Glutamatergic neuron (in vitro differentiated cells): ENCODE measurements at places on chromosomes 3 and 15. TPM values are rescaled to one million over a fixed set of nuclear protein-coding genes. Genes with fewer than 3 reads are reported as not detected.

DNA sequence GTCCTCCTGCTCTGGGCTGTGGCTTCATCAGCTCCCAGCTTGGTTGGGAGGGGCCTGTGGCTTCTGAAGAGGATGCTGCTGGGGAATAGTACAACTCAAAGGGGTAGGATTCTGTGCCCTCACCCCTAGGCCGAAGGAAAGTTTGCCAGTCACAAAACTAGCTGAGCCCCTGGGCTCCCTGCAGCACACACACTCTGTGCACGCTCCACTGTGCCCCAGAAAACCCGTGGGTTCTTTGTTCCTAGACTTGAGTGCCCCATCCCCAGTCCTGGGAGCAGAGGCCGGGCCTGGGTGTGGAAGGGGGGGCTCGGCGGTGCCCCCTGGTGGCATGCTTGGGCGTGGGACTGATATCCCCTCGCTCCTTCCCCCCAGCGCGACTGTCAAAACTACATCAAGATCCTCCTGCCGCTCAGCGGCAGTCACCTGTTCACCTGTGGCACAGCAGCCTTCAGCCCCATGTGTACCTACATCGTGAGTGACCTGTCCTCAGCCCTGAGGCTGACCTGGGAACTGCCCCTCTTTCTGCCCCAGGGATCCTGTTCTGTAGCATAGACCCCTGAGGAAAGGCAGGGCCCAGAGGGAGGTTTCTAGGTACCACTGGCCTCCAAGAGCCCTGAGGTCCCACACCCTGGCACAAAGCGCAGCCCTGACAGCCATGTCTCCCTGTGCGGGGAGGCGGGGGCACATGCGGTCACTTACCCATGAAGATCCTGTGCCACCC lies 14.2 kb downstream of the CIB1 start:
- peaks cover 4% of the 10 kb centered on the region for H3K27me3 ChIP-seq
- peaks cover 19% of the 10 kb centered on the region for H3K4me1 ChIP-seq
- H3K4me3 ChIP-seq: no peak overlapping the region
- no peaks in the 10 kb centered on the region for H3K36me3 ChIP-seq

Gene AADAC
- not detected for total RNA-seq

- H3K27ac ChIP-seq: no peak overlapping the region
- no peaks in the 10 kb centered on the region for H3K36me3 ChIP-seq
- no peak for DNase-seq
Observed at GRCh38 chr3:14424711-14425580, 22.5 kb downstream of the SLC6A6 start.

DNA sequence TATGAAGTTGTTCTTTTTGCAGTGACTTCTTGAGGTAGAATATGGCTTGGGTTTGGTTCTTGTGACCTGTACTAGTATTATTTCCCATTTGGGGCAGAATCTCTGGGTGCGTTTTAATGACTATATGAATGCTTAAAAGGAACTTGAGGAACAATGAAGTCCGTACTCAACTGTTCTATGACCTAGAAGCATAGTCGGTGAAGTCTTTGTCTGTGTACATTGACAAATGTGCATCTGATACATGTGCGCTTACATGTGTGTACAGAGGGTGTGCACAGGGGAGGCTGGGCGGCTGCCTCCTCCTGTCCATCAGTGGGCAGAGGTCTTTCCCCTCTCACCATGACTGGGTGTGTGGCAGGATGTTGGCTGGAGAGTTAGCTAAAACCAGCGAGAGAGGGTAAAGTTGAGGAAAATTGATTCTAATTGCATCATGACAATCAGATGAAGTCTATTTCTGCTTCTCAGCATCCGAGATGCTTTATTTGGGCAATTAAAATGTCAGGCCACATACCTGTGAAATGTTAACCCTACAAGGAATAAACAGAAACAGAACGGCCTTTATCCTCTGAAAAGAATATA lies 1.0 kb upstream of the NR2F2 start:
- H3K27me3 ChIP-seq: peaks cover 44% of the 10 kb centered on the region
- peak overlapping the region; percentile 86 for H3K4me3 ChIP-seq
- H3K4me1 ChIP-seq: peaks cover 9% of the 10 kb centered on the region
- DNase-seq: no peak
- no peaks in the 10 kb centered on the region for H3K36me3 ChIP-seq

Gene PRSS50
- total RNA-seq: not detected

DNA sequence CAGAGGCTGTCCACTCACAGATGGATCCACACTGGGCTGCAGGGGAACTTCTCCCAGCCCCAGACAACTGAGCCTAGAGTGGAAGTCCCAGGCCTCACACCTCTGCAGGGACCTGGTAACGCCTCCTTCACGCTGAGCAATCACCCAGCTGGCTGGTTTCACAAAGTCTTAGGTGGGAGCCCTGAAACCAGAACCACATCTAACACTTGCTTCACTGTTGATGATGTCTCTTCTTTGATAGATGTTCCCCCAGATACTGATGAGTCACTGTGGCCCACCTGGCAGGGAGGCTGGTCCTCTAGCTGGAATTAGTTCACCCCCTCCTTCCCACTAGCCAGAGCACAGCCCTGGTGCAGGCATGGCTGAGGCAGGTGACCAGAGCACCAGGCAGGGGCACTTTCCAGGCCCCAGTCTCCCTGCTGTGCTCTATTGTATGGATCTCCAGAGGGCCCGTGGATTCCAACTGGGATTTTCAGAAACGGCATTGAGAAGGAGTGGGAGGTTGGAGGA lies 33.5 kb downstream of the MYL3 start:
- no peak for DNase-seq
- H3K4me3 ChIP-seq: no peak overlapping the region
- H3K27ac ChIP-seq: no peak overlapping the region
- peaks cover 2% of the 10 kb centered on the region for H3K27me3 ChIP-seq

Gene IMPG2
- total RNA-seq: 2.4 TPM

GRCh38 chr3:196969660-196970546 lies 1.3 kb upstream of the PIGZ start:
- peaks cover 30% of the 10 kb centered on the region for H3K27me3 ChIP-seq
- H3K4me1 ChIP-seq: peaks cover 2% of the 10 kb centered on the region
- H3K27ac ChIP-seq: peak overlapping the region; percentile 55
- peak; percentile 81 for DNase-seq
- H3K4me3 ChIP-seq: peak overlapping the region; percentile 69

DNA sequence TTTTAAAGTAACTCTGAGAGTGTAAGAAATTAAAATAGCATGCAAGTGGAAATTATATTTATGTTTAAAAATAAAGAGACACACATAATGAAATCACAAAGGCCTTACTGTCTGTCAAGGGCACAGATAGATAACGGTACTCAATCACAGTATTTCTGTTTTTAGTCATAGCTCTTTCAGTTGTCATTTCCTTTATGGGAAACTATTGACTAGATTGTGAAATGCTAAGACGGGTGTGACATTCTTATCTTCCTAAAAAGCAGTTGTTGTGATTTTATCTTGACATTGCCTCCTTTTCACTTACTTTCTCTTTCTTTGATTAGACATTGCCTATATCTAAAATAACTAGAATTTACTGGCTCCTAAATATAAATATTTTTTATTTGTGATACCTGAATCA lies 100.1 kb upstream of the PLSCR5 start:
- no peaks in the 10 kb centered on the region for H3K36me3 ChIP-seq
- no peaks in the 10 kb centered on the region for H3K4me1 ChIP-seq
- no peak overlapping the region for H3K4me3 ChIP-seq

- no peak overlapping the region for H3K27ac ChIP-seq
- H3K4me3 ChIP-seq: no peak overlapping the region
- peaks cover 8% of the 10 kb centered on the region for H3K4me1 ChIP-seq
- no peak for DNase-seq
Observed at GRCh38 chr3:64766440-64766839, 78.6 kb upstream of the ADAMTS9 start.

Gene CCR3
- not detected for total RNA-seq

DNA sequence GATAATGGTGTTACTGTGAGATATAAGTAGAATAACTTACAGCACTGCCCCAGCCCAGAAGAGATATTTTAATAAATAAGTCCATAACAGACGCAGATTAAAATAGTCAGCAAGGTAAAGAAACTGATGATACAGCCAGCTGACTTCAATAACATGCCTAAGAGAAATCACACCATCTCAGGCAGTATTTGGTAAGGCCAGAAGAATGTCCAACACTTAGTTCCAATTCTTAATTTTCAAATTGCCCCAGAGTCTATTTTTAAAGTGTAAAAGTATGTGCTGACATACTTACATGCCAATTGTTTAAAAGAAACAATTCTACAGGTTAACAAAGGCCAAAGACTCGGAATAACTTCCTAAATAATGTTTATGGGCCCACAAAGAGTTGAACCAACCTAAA lies 1.6 kb downstream of the GNB4 start:
- peaks cover 3% of the 10 kb centered on the region for H3K4me1 ChIP-seq
- DNase-seq: no peak
- H3K27ac ChIP-seq: no peak overlapping the region
- H3K4me3 ChIP-seq: no peak overlapping the region

GRCh38 chr3:64617610-64618009 lies 70.2 kb downstream of the ADAMTS9 start:
- no peak overlapping the region for H3K4me3 ChIP-seq
- H3K4me1 ChIP-seq: peaks cover 9% of the 10 kb centered on the region
- H3K27me3 ChIP-seq: no peaks in the 10 kb centered on the region
- no peak overlapping the region for H3K27ac ChIP-seq
- no peak for DNase-seq

Gene GHSR
- total RNA-seq: not detected

GRCh38 chr3:188829130-188829529 lies 342.6 kb upstream of the TPRG1 start:
- H3K27ac ChIP-seq: no peak overlapping the region
- DNase-seq: no peak
- no peak overlapping the region for H3K4me3 ChIP-seq
- peaks cover 4% of the 10 kb centered on the region for H3K27me3 ChIP-seq
- H3K36me3 ChIP-seq: no peaks in the 10 kb centered on the region

DNA sequence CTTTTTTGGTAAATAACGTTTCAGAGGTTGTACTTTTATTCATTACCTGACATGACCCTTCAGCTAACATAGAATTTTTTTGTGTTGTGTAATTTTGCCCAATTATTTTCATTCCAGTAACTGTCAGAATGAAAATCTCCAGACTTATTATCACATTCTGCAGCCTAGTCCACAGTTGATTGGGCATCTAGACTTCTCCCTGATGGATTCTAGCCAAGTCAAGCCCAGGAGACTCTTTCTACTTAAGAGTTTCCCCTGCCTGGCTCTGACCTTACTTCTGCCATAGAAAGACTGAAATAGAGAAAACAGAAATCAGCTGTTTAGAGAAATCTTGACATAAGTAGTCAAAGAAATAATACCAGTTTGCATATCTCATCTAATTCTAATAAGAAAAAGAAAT lies 82.9 kb upstream of the CDAN1 start:
- no peak for DNase-seq
- peaks cover 2% of the 10 kb centered on the region for H3K4me1 ChIP-seq
- H3K27ac ChIP-seq: no peak overlapping the region
- H3K36me3 ChIP-seq: no peaks in the 10 kb centered on the region

GRCh38 chr3:106130384-106131198 lies 261.8 kb upstream of the CBLB start:
- peaks cover 19% of the 10 kb centered on the region for H3K4me1 ChIP-seq
- H3K36me3 ChIP-seq: no peaks in the 10 kb centered on the region
- H3K4me3 ChIP-seq: peak overlapping the region; percentile 32
- H3K27ac ChIP-seq: peak overlapping the region; percentile 44
- no peak for DNase-seq

- H3K27ac ChIP-seq: peak overlapping the region; percentile 62
- H3K36me3 ChIP-seq: no peaks in the 10 kb centered on the region
- no peaks in the 10 kb centered on the region for H3K27me3 ChIP-seq
- H3K4me1 ChIP-seq: peaks cover 46% of the 10 kb centered on the region
Observed at GRCh38 chr3:79011821-79012529, 755.8 kb downstream of the ROBO1 start.

GRCh38 chr3:152513301-152513960 lies 244.7 kb downstream of the MBNL1 start:
- H3K36me3 ChIP-seq: no peaks in the 10 kb centered on the region
- no peak overlapping the region for H3K27ac ChIP-seq
- peaks cover 13% of the 10 kb centered on the region for H3K4me1 ChIP-seq
- H3K4me3 ChIP-seq: no peak overlapping the region
- H3K27me3 ChIP-seq: no peaks in the 10 kb centered on the region

GRCh38 chr3:52896613-52897012 lies 735 bp downstream of the STIMATE start:
- H3K4me3 ChIP-seq: peak overlapping the region; percentile 99
- peak overlapping the region; percentile 70 for H3K27ac ChIP-seq
- peaks cover 16% of the 10 kb centered on the region for H3K4me1 ChIP-seq
- no peak for DNase-seq
- H3K27me3 ChIP-seq: peaks cover 7% of the 10 kb centered on the region

DNA sequence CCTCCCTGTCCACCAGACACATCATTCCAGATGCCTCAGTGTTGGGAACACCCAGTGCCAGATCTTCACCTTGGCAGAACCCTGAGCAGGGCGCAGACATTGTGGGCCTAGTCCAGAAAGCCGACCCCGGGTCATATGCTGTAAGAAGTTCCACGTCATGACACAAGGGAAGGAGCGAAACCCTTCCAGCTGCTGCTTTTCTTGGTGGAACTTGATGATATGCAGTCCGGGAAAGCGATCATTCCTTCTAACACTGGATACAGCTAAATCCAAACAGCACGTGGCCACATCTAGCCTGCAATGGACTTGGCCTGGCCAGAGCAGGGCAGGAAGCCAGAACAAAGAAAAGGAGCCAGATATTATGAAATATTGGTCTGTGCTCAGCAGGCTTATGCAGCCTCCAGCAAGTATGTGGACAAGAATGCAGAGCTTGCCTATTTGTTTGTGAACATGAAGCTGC lies 22.0 kb downstream of the GASK1A start:
- no peaks in the 10 kb centered on the region for H3K27me3 ChIP-seq
- no peak overlapping the region for H3K27ac ChIP-seq
- no peaks in the 10 kb centered on the region for H3K4me1 ChIP-seq

GRCh38 chr3:185865247-185865646 lies 40.4 kb upstream of the IGF2BP2 start:
- DNase-seq: no peak
- H3K4me3 ChIP-seq: peak overlapping the region; percentile 10
- H3K4me1 ChIP-seq: peaks cover 6% of the 10 kb centered on the region

GRCh38 chr3:114660124-114660523 lies 366.3 kb downstream of the TIGIT start:
- H3K4me3 ChIP-seq: no peak overlapping the region
- no peak for DNase-seq
- no peak overlapping the region for H3K27ac ChIP-seq
- H3K4me1 ChIP-seq: no peaks in the 10 kb centered on the region
- no peaks in the 10 kb centered on the region for H3K27me3 ChIP-seq
- no peaks in the 10 kb centered on the region for H3K36me3 ChIP-seq
